Glomerular endothelial cell (primary cell): ENCODE measurements at places on chromosomes 6 and 20. TPM values are rescaled to one million over a fixed set of nuclear protein-coding genes. Genes with fewer than 3 reads are reported as not detected.

DNA sequence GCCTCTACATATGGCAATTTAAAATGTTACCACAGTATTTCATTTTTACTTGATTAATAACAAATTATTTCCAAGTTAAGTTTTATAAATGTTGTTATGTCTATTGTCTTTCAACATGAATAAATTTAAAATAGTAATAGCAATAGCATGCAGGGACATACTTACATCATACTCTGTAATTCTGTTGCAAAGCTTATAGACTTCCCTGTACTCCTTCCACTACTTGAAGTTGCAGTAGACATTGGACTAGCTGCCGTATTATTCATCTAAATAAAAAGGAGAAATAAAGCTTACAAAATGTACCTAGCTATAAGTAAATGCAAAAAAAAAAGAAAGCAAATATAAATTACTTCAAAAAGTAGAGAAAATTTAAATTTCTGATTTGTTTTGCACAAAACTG is 12.7 kb downstream of the SUPT3H start:
- DNase-seq = no peak

ADTRP gene
- 1.5 and 2.9 TPM in 2 replicates for total RNA-seq

GRCh38 chr6:98636941-98637340 is 197.4 kb upstream of the POU3F2 start:
- DNase-seq = no peak

SALL4 gene
- 0.92 and 1.8 TPM in 2 replicates for total RNA-seq

DNA sequence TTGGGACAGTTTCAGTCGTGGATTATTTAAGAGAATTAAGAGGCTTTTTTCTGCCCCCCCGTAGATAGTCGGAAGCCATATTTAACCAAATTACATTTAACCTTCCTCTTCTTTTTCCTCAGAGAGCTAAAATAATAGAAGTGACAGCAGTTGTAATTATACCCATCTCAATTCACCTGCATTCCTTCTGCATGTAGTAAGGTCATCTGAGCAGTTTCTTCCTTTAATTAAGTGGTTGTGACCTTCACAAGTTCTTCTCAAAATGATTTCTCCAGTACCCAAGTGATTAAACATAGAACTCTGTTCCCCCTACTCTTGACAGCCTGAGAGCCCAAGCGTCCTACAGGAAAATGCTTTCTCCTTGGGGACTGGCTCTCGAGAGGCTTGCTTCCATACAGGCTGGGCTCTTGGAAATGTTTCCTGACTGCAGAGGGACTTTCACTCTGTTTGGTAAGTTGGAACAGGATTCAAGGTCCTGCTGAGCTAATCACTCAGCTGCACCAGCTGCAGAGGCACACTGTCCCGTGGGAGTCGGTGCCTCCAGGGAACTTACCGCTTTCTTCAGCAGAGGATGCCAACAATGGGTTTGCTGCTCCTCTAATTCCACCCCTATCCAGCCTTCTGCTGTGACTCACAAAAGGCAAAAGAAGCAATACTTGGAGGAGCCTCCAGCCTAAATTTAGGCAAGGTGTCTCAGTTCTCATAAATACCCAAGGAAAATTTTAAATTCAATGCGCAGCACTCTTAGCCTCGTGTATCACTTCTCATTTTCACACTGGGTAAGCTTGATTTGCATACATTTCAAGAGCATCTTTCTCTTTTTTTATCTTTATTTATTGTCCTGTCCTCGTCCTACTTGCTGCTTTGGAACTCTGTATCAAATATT is 414.9 kb downstream of the KIF16B start:
- no peak for DNase-seq

DNA sequence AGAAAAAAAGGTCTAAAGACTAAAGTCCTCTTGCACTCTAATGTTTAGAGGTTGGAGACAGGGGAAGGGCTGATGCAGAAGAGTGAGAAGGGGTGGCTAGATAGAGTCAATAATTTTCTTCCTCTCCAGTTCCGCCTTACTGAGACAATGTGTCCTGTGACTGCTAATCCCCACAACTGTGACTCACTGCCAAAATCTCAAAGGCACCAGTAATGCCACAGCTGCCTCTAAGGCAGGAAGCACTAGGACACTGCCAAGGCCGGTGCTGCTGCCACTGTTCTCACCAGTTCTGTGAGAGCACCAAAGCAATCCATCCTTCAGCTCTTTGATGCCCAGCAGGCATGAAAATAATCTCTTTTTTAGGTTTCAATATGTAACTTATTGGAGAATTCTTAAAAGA is 701.9 kb upstream of the MAP3K7 start:
- no peak for DNase-seq

GUCA1A gene
- 0.35 TPM in 1 of 2 replicates, not detected in the other for total RNA-seq

DNA sequence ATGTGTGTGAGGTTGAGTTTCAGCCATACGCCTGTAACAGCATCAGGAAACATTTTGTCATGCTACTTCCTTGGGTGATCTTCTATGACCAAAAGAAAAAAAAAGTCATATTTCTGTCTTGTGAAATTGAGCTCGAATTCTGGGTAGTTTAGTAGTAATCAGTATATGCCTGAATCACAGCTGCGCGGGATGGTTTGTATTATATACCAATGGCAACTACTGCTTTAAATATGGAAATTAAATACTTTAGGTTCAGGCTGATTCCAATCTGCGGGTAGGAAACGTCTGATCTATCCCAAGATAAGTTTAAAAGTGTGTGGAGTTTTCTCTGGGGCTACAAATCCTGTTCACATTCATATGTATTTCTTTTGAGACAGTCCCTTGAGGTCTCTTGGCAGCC is 115.6 kb upstream of the FERMT1 start:
- DNase-seq = no peak

PCIF1 gene
- 12.8 and 17.4 TPM in 2 replicates for total RNA-seq

PRPH2 gene
- total RNA-seq = 0.15 and 0.29 TPM in 2 replicates

GRCh38 chr6:144053601-144054000 is 41.8 kb downstream of the SF3B5 start:
- DNase-seq = no peak

DNA sequence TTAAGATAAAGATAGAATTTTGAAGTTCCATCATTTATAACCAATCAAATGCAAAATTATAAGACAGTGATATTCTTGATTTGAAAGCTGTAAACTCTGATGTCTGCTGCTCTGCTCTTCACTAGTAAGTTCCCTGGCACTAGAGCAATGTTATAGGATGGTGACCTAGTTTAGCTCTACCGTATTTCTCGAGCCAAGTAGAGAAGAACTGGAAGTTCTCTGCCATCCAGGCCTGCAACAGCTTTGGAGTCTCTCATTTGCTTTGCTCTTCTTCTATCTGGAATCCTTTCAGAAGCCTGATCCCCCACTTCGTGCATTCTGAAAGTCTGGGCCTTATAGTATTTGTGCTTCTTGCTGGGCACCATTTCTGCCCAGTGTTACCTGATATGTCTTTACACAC is 100.3 kb downstream of the PLCB1 start:
- DNase-seq = no peak

EDN1 gene
- total RNA-seq = 151 and 376 TPM in 2 replicates

DNA sequence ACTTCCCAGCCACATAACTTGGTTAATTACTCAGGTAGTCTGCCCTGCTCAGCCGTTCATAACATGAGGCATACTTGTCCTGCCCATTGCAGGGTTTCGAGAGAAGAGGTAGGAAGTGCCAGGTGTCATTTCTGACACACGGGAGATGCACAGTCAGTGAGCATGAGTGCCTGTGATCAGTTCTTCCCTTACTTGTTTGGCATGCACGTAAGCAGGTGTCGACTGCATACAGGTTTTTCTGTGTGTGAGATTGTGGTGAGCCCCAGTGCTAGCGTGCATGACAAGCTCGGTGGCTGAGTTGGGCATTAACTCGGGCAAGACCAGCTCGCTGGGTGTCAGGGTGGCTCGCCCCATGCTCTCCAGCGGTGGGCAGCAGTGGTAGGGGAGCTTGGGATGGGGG is 51.2 kb upstream of the SLC22A1 start:
- DNase-seq = no peak

DNA sequence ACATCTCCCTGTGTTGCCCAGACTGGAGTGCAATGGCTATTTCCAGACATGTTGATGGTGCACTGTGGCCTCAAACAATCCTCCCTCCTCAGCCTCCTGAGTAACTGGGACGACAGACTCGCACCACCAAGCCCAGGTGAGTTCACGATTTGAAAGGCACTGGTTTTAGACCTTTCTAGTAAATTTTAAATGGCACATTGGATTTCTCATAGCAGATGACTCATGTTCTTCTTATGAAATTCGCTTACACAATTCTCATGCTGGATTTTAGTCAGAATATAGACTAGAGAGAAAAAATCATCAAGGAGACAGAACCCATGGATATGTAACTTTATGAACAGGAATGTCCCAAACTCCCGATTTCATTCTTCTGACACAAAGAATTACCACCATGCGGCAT is 18.1 kb upstream of the PXDC1 start:
- DNase-seq = no peak

DNA sequence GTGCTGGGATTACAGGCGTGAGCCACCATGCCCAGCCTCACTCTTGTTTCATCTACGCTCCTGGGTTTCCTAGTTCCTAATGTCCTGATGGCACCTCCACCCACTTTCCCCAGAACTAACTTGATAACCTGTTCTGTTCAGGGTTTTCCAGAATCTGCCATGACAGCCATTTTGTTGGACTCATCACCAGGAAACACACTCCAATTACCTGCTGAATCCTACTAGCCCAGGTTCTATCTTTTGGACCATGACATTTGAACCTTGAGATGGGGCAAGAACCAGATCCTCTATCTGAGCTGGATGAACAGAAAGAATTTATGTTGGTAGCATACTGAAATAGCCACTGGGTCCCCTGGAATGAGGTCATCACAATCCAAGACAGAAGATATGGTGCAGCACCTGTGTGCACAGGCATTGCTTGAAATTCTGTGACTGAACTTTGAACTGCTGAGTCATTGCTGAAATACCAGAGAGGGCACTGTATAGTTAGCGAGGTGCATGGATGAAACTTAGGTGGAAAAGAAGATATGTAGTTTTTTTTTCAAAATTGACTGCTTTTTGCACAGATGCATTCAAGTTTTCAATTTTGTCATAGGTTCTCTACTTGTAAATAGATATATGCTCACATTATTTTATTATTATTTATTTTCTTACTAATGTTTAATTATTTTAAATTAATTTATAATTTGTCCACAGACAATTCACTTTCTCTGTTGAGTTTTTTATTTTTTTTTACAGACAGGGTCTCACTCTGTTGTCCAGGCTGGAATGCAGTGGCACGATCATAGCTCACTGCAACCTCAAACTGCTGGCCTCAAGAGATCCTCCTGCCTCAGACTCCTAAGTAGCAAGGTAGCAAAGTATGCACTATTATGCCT is 42.8 kb upstream of the TASP1 start:
- no peak for DNase-seq

COX4I2 gene
- total RNA-seq = not detected in 2 replicates

DNA sequence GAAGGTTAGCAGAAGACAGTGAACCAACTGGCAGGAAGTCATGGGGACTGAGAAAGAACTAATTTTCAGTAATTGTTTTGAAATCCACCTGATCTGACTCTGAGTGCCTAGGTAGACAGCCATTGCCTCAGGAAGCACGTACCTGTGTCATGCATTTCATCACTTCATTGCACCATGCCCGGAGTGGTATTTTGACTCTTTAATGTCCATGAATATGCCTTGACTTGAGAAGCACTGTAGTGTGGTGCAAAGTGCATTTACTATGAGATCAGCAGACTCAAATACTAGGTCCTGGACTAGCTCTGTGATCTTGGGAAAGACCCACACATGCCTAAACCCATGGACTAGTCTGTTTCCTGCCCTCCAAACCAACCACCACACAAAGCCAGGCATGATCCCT is 370.9 kb upstream of the MARCKS start:
- no peak for DNase-seq

GRCh38 chr20:10982692-10983091 is 308.9 kb upstream of the JAG1 start:
- no peak for DNase-seq

- DNase-seq = no peak
Measured at GRCh38 chr20:33568378-33568777, 78.5 kb downstream of the CBFA2T2 start.

GRCh38 chr20:4465212-4465611 is 256.5 kb upstream of the PRND start:
- no peak for DNase-seq

DNA sequence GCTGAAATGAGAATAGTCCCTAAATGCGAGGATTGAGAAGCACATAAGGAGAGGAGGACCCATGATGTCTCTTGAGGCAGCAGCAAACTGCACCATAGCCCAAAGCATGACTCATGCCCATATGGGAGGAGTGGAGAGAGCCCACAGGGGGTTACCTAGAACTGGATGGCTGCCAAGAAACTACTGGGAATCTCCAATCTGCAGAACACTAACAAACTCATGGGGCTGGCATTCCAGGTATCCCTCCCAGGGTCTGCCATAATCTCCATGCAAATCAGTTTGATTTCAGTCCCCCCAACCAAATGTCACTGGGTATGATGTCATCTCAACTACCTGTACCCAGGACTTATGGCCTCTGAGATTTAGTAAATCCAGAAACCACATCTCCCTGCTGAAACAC is 410.5 kb downstream of the PTPRT start:
- no peak for DNase-seq

- DNase-seq = no peak
Measured at GRCh38 chr6:17580518-17581048, 19.5 kb upstream of the FAM8A1 start.

DNA sequence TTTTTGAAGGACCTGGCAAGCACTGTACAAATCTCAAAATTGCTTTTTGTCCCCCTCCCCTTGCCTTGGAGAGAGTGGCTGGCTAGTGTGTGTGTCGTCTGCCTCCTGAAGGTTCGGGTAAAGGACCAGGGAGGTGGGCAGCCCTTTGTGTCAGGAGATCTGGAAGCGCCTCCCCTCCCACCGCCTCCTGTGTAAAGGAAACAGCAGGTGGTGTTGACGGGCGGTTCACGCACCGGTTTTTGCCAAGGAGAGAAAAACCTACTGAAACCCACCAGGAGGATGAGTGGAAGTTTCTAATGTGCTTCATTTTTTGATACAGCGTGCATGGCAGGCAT is 1.2 kb downstream of the ENTPD6 start:
- DNase-seq = no peak

- no peak for DNase-seq
Measured at GRCh38 chr20:53750827-53751619, 157.4 kb upstream of the ZNF217 start.

DNA sequence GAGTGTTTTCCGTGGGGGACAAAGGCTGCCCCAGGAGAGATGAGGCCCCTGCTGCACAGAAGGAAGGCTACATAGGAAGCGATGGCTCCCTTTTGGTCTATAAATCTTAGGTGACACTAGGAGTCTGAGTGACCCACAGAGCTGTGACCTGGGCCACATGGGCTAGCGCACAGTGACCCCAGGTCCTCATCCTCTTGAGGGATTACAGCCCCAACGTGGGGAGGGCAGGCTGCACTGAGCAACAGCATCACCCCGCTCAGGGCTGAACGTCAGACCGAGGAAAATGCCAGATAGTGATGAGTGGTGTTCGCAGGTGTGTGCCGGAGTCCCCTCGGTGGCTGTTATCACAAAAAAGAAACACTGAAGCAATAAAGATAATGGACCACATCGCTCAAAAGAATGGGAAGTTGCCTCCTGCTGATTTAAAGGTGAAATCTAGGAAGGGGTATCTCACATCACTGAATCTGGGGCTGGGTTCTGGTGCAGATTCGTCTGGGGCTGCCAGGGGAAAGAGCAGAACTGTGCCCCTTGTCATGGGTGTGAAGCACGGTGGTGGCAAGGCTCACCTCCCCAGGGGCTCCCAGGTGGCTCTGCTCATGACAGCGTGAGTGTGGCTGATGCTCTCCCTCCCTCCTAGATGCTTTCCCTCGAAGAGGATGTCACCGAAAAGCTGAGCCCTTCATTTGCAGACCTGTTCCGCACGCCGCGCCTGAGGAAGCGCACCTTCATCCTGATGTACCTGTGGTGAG is 14.5 kb downstream of the SLC22A1 start:
- DNase-seq = no peak

GRCh38 chr6:82989736-82990290 is 75.8 kb downstream of the UBE3D start:
- no peak for DNase-seq

GRCh38 chr6:33735216-33735615 is 11.5 kb downstream of the IP6K3 start:
- DNase-seq = no peak
